ENCODE measurements at places on chromosomes 2 and 18. TPM values are rescaled to one million over a fixed set of nuclear protein-coding genes. Genes with fewer than 3 reads are reported as not detected.

The BMP10 gene
- total RNA-seq = not detected

The XDH gene
- total RNA-seq = 87.8 TPM

The DTYMK gene
- 37.5 TPM for total RNA-seq

The MYL1 gene
- not detected for total RNA-seq

The GRB14 gene
- total RNA-seq = 15.4 TPM

The TOGARAM2 gene
- total RNA-seq = not detected

The RUFY4 gene
- not detected for total RNA-seq

The TUBB8B gene
- not detected for total RNA-seq

The KCNF1 gene
- total RNA-seq = 0.04 TPM

The EFEMP1 gene
- total RNA-seq = 215 TPM

The LAMA1 gene
- 20.2 TPM for total RNA-seq

The UNC80 gene
- total RNA-seq = not detected

The FMNL2 gene
- total RNA-seq = 47.8 TPM

The SLC20A1 gene
- total RNA-seq = 87.7 TPM

The NOTO gene
- total RNA-seq = not detected

All from hair follicular keratinocyte (primary cell).